ENCODE measurements at places on chromosomes 7 and 10.

- DNase-seq, result peak; percentile 53
Observed at GRCh38 chr10:111707076-111707475, 476.5 kb downstream of the GPAM start.

- no peak for DNase-seq
Observed at GRCh38 chr10:128060341-128061250, 65.6 kb downstream of the MKI67 start.

DNA sequence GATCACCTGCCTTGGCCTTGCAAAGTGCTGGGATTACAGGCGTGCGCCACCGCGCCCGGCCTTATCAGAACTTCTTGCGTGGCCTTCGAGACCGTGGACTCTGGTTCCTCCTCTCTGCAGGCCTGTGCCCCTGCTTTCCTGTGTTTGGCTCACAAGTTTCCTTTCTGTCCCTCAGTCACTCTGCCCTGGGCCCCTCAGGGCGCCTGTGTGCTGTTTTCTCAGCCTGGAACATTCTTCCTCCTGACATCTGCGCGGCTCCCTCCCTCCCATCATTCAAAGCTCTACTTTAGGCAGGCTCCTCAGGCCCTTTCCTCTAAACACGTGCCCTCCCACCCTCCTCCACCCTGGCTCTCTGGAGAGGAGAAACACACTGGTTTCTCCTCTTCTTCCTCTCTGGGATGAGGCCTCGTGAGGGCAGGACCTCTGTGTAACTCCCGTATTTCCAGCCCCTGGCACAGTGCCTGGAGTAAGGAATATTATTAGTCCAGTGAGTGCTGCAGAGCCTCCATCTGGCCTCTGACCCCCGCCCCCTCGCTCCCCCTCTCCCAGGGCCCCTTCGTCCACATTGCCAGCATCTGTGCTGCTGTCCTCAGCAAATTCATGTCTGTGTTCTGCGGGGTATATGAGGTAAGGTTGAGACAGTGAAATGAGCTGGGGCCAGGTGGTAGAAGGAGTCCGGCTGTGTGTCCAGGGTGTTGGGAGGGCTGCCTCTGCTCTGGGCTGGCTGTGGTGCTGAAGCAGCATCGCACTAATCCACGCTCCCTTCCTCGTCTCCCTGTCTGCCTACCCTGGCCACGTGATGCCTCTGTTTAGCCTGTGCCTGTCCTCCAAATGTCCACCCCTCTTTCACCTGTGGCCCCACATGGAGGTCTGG lies 7.1 kb downstream of the CLCN1 start:
- no peak for DNase-seq

GRCh38 chr7:77549106-77549870 lies 12.2 kb downstream of the PTPN12 start:
- DNase-seq, result no peak

GRCh38 chr7:106346678-106347217 lies 62.0 kb upstream of the NAMPT start:
- DNase-seq, result peak; percentile 93

DNA sequence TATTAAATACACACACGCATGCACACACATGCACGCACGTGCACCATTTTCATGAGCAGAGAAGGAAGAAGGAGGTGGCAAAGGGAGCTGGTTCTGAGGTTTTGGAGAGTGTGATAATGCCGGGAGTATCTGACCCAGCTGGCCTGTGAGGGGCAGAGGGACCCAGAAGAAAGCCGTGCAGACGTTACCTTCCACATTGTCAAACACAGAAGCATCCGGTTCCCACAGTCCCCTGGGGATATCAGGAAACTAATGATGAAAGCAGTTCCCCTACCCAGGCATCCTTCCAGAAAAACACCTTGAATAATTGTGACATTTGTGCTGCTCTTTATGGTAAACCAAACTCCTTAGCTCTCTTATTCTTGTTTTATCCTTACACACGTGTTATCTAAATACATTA lies 85.7 kb upstream of the FAM180A start:
- no peak for DNase-seq

- DNase-seq, result no peak
Observed at GRCh38 chr7:30155481-30155880, 20.7 kb downstream of the MTURN start.
